ENCODE measurements at places on chromosomes 11 and 22.

GRCh38 chr11:128422576-128423370, 164.6 kb downstream of the ETS1 start:
- no peak for DNase-seq

- no peak for DNase-seq
Measured at GRCh38 chr11:8839306-8839956, 71.6 kb upstream of the AKIP1 start.

DNA sequence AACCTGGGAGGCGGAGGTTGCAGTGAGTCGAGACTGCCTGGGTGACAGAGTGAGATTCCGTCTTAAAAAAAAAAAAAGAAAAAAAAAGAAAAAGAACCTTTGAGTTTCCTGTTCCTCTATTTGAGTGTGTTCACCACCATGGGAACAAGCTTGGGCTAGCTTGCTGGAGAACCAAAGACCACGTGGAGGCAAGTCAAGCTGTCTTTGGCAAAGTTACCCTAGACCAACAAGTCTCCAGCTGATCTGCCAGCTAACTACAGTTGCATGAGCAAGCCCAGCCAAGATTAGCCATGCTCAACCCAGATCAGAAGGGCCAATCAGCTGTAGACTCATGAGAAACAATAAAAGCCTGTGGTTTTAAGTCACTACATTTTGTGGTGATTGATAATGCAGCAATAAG, 29.7 kb downstream of the SLN start:
- DNase-seq: no peak

DNA sequence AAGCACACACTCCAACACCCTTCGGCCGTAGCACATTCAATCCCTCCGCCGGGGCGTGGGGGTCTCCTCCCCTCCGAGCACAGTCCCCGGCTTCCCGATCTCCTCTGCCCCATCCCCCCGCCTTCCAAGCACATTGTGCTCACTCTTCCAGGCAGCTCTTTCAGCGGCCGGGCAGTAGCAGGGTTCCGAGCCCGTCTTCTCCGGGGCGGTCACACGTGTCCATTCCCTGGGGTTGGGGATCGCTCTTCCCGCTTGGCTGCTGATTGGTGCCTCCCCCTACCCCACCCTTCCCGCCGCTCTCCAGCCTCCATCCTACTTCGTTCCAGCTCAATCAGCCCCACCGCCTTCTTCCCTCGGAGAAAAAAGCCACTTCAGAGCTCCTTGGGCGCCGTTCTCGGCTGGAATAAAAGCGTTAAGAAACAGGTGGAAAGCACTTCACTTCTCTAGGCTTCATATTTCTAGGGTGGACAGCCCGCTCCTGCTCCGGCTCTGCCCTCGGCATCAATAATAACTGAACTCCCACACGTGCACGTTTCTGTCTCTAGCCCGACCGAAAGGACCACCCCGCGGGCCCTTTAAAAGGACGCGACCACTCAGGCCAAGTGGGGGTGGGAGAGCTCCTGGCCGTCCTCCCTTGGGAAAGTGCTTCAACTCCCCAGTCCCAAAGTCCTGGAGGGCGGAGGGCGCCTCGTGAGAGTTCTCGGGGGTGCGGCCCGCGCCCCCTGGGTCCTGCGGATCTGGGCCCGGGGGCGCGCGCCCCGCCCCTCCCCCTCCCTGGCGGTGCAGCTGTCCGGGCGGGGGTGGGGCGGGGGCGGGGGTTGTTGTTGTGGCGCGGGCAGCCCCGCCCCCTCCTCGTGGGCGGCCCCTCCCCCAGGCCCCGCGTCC, 464 bp upstream of the CECR2 start:
- peak; percentile 70 for DNase-seq

DNA sequence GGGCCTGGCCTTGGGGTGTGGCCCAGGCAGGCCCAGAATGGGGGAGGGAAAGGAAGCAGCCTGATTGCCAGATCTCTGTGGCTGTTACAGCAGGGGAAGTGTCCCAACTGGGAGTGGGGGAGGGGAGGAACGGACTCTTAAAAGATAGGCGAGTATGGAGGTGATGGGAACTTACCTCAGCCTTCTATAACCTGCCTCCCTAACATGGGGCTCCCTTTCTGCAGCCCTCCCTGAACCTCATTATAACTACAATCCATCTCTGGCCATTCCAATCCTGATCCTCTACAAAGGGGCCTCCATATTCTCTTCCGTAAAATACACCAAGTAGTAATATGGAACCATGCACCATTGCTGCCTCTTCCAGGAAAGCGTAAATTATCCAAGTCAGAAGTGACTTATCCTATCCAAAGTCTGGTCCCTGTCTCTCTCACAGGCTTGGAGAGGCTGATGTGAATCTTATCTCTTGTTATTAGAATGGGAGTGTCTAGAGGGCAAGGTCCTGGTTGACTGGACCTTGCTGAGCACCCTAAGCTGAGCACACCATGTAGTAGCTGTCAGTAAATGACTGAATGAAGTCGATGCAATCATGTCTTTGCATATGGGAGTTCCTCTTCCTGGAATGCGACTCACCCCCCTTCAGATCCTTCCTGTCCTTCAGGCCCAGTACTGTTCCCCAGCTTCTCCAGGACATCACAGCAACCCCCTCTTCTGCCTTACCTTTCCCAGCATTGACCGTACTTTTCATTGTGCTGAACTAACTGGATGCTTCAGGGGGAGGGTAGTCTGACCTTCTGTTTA, 5.9 kb downstream of the RHOG start:
- peak; percentile 67 for DNase-seq

DNA sequence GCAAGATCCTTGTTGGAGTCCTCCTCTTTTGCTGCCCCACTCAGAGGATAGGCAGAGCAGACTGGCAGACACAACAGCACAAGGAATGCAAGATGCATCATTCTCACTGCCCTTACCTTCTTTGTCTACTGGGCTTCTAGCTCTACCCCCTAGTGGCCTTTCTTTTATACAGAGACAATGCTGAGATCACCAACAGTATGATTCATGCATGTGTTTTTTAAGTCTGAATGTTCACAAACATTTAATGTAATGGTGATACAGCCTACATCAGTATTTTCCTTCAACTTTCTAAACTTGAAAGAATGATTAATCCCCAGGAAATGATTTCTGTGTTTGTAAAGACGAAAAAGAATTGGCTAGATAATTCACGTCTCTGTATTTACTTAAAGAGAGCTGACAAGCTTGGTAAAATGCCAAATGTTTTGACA, at the start of gene MMP10:
TSS of gene MMP10 (minus strand) at position 138 of the 428 bp plus-strand sequence. CDS start at position 101, 37 bp downstream.
- no peak for DNase-seq

DNA sequence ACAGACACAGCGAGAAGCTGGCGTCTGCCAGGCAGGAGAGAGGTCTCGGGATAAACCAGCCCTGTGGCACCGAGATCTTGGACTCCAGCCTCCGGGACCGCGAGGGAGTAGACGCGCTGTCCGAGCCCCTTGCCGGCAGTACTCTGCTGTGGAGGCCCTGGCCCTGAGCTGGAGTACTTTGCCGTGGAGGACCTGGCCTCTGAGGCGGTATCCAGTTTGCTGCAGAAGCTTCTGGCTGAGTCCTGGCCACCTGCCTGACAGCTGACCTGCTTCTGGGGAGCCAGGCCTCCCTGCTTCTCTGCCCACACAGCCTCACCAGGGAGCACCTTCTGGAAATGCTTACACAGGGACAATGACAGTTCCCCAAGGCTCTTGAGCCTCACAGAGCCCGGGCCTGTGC, 31.6 kb upstream of the CARS1 start:
- DNase-seq: no peak

DNA sequence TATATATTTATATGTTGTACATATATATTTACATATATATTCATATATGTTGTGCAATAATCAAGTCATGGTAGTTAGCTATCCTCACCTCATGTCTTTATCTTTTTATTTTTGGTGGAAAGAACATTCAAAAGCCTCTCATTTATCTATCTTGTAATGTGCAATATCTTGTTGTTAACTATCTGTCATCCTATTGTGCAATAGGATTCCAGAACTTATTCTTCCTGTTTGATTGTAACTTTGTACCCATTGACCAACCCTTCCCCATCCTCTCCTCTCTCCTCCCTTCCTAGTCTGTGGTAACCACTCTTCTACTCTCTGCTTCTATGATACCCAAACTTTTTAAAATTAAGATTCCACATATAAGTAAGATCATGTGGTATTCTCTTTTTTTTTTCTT, 115.6 kb upstream of the PDGFD start:
- no peak for DNase-seq

- DNase-seq: peak; percentile 65
Measured at GRCh38 chr22:38843657-38844314, at the start of gene NPTXR. NPTXR (minus strand) TSS chr22:38844028.

DNA sequence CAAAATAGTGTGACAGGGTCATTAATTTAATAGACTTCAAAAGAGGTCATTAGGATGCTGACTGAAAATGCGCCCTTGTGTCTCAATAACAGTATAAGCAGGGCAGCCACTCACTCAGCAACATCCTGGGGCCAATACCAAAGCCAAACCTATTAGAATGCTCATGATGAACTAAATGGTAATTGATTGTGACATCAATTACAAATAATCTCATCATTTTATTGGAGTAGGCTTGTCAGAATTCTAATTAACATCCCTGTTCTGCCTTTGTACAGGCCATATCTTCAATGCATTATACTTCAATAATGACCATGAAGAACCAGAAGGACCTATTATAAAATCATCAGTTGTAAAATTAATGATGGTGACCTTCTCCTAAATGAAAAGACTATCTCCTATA, 64.2 kb downstream of the DNAJC24 start:
- no peak for DNase-seq

DNA sequence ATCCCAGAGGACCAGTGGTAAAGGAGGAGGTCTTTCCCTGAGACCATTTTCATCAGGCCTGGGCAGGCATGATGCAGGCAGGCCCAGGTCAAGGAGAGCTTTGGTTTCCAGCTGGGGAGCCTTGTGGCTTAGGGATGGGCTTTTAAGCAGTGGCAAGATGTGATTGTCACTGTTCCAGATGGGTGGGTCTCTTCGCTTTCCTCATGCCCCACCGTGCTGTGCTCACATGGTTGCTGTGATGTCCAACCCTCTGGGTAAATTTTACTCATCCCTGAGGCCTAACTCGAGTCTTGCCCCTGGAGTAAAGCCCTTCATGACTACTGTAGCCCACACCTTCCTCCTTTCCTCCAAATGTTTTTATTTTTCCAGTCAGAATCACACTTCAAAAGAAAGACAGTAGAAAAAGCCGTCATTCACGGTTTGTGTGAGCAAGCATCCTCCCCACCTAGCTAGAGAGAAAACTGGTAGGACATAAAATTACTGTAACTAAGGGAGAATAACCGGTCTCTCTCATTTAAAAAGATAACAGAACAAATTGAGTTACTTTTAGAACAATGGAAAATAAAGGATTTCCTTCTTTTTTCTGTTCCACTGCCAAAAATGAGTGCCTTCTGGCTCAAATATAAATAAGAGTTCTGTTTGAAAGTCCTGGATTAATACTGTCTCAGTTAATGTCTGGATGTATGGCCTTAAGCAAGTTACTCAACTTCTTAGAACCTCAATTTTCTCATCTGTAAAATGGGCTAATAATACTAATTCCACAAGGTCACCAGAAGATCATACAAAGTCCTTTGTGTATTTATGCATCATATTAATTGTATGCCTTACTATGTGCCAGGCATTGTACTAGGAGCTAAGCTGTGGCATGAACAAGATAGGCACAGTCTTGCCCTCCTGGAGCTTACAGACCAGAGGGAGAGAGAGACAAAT, 84.9 kb downstream of the ME3 start:
- DNase-seq: no peak

- no peak for DNase-seq
Measured at GRCh38 chr11:117560780-117561530, 233.3 kb downstream of the CEP164 start.

- no peak for DNase-seq
Measured at GRCh38 chr11:71244116-71244810, 8.1 kb downstream of the SHANK2 start.

- DNase-seq: peak; percentile 56
Measured at GRCh38 chr11:125348674-125349309, 147.3 kb downstream of the FEZ1 start.

- DNase-seq: no peak
Measured at GRCh38 chr11:93622043-93622442, 39.4 kb upstream of the CEP295 start.

DNA sequence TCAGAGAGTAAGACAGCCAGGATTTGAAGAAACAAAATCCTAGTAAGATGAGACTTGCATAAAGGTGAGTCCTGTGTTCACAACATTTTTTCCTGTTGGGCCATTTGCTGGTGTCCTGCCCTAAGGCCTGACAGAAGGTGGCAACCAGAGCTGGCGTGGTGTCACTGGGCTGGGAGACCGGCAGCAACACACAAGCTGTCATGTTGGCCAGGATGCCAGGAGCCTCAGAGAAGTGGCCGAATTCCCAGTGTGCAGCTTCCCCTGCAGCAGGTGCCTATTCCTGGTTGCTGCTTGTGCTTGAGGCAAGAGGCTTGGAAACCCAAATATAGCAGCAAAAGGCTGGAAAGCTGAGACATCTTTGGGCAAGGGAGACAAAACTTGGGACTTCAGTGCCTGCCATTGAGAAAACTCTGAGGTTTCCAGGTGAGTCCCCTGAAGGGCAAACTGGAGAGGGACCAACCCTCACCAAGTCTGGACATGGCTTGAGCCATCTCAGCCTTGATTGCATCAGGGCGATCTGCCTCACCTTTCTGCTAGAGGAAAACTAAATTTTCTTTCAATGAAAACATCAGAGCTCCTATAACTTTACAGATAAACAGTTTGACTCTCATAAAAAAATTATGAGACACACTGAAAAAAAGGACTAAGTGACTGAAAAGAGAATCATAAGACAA, 25.9 kb downstream of the ALG12 start:
- no peak for DNase-seq

DNA sequence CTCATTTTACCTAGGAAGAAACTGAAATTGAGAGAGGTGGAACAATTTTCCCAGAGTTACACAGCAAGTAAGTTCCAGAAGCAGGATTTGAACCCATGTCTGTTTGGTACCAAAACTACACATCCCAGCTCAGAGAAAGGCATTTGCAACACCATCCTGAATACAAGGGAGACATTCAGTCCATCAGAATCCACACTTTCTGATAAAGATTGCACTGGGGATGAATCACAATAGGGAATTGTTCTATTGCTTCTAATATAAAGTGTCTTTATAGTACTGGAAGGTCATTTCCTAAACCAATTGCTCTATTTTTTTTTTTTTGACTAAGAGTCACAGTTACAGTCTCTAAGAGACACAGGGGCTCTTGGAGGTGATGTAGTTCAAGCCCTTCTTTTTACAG, 208.1 kb upstream of the CADM1 start:
- DNase-seq: peak; percentile 38

GRCh38 chr22:43860831-43861230, 1.5 kb downstream of the SULT4A1 start:
- DNase-seq: no peak

DNA sequence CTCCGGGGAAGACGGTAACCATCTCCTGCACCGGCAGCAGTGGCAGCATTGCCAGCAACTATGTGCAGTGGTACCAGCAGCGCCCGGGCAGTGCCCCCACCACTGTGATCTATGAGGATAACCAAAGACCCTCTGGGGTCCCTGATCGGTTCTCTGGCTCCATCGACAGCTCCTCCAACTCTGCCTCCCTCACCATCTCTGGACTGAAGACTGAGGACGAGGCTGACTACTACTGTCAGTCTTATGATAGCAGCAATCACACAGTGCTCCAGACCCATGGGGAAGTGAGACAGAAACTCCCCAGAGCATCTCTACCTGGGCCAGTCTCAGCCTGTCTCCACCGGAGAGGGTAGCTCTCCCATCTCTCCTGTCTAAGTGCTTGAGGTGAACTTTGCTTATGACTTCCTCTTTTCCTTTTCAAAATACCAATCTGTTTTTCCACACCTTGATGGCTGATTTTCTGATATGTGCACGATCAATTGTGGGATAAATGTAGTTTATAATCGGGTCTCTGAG, 48.5 kb upstream of the VPREB1 start:
- no peak for DNase-seq

All from Ammon's horn (tissue), 1 donor.